DMS79 (cell line): ENCODE measurements at places on chromosomes 1 and 21.
A peak's percentile ranks its signal among the peaks of the same experiment; 100 is the strongest.

GRCh38 chr1:173447224-173447623 is 29.9 kb upstream of the PRDX6 start:
- DNase-seq, result no peak

- DNase-seq, result peak; percentile 97
These were observed 8.4 kb downstream of the ATP1A4 start for GRCh38 chr1:160159846-160160245.

DNA sequence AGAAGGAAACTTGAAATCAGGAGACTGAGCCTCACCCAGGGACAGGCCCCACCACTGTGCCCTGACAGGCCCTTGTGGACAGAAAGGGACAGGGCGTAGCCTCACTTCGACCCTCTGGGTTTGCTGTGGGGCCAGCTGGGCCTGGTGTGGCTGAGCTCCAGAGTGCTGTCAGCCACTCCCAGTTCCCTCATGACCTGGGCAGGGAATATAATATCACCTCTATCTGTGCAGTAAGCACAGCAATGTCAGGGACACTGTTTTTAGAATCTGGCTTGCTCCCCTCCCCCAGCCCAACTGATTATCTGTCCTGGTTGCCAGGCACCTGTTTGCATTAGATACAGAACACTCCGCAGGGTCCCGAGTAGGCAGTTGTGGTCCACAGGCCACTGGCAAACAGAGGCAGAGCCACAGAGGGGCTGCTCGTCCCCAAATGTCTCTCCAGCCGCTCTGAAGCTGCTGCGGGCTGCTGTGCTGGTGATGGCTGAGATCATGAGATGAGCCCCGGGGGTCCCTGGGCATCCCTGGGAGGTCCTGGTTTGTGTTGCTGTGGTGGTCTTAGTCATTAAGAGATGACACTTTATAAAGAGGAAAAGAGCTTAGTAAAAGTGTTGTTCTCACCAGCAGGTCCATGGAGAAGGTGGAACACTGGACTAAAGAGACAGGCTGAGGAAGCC is 51.6 kb downstream of the ETS2 start:
- no peak for DNase-seq

- no peak for DNase-seq
These were observed 998.6 kb upstream of the B3GALT2 start for GRCh38 chr1:194184974-194185373.

GRCh38 chr1:97143236-97143882 is 421.8 kb downstream of the PTBP2 start:
- DNase-seq, result no peak
